NCI-H1417 treated with DMSO at 0.1 percent for 48 hours (cell line): ENCODE measurements at places on chromosomes 13 and 19.
A peak's percentile ranks its signal among the peaks of the same experiment; 100 is the strongest.

GRCh38 chr19:14146789-14147216 lies 10.4 kb upstream of the ASF1B start:
- no peak for DNase-seq

DNA sequence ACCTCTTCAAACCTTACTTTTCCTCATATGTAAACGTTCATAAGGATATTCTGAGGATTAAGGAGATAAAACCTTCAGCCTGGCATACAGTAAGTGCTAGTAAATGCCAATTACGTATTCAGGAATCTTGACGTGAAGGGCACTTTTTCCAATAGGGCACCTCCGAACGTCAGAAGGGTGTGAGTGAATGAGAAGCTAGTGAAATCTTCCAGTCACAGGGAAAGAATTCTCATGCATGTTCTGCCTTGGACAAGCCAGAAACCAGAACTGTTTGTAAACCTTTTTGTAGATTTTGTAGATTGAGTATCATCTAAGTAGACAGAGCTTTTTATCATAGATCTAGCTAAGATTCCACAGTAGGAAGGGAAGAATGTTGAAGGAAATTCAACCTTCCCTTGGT lies 16.5 kb downstream of the DGKH start:
- no peak for DNase-seq

DNA sequence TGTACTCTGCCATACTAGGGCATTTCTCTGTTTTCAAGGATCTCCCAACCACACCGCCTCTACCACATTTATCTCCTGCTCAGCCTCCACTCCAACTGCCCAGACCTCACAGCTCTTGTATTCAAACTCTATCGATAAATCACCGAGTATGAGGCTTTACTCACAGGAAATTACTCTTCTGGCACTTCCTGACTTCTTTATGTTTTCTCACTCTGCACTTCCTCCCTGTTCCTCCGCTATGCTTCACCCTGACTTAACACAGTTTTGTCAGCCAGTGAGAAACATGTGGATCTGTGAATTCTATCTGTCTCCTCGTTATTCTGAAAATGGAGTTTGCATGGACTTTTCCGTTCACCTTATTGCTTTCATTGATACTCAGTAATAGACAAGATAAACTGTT lies 2.6 kb upstream of the CARD8 start:
- DNase-seq, result no peak

DNA sequence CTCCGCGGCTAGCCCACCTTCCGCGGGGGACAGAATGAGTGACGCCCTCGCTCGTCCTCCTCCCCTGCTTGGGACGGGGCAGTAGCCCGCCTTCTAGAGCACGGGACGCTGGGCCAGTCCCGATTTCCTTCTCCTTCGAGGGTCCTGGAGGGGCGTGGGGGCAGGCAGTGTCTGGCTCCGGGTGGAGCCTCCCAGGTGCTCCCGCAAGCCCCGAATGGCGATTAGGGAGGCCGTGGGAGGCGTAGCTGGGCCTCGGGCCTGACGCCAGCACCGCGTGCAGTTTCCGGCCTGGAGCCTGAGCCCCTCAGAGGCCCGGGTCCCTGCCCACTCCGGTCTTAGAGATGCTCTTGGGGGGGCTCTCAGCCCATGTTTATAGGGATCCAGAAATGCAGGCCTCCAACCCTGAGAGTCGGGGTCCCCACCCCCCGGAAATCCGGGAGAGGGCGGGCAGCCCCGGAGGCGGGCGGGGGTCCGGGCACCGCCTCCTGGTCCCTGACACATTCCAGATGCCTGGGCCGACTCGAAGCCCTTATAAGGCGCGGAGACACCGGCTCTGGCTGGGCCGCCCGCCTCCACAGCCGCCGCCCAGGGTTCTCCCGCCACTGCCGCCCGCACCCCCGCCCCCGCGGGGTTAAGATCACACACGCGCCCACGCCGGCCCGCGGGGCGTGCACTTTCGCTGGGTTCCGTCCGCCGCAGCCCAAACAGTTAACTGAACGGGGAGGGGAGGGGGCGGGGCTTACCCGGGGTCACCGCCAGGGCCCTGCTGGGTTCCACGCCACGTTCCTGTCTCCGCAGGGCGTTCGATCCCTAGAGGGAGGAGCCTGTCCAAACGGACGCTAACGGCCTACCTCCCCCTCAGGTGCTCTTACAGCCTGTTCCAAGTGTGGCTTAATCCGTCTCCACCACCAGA lies 1.5 kb downstream of the MYADM start:
- no peak for DNase-seq

- no peak for DNase-seq
These were observed 72.1 kb downstream of the KLF12 start for GRCh38 chr13:74061926-74062595.

DNA sequence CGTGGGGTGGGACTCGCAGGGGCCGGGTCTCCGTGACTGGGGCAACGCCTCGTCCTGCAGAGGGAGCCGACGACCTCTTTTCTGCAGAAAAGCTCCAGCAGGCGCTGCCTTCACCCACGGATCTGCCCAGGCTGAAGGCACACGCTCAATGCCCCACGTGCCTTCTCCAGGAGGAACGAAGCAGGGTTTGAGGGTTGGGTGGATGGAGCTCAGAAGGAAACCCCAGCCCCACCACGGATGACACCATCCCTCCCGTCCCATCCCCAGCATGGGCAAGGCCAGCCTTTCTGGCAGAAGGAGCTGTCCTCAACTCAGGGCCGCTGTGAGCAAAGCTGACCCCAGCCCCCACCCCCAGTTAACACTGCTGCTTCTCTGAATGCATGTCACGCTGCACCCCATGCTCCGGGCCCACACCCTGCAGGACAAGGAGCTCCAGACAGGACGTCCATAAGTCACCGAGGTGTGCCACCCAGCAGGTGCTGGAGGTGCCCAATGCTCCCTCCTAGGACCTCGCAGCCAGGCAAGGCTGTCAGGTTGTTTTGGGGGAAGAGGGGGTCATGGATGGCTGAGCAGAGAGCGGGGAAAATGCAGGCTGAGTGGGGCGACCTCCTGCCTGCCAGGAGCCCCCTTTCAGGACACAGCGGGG lies 7.4 kb downstream of the C19orf25 start:
- DNase-seq, result no peak

- DNase-seq, result peak; percentile 48
These were observed 203.1 kb upstream of the EDNRB start for GRCh38 chr13:78121459-78122348.

- DNase-seq, result no peak
These were observed 244.4 kb upstream of the MAB21L1 start for GRCh38 chr13:35720690-35721554.

DNA sequence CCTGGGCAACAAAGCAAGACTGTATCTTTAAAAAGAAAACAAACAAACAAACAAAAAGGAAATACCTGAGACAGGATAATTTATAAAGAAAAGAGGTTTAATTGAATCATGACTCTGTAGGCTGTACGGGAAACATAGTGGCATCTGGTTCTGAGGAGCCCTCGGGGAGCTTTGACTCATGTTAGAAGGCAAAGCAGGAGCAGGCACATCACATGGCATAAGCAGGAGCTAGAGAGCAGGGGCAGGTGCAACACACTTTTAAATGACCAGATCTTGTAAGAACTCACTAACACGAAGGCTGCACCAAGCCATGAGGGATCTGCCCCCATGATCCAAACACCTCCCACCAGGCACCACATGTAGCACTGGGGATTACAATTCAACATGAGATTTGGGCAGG lies 13.2 kb upstream of the OR10H2 start:
- no peak for DNase-seq

DNA sequence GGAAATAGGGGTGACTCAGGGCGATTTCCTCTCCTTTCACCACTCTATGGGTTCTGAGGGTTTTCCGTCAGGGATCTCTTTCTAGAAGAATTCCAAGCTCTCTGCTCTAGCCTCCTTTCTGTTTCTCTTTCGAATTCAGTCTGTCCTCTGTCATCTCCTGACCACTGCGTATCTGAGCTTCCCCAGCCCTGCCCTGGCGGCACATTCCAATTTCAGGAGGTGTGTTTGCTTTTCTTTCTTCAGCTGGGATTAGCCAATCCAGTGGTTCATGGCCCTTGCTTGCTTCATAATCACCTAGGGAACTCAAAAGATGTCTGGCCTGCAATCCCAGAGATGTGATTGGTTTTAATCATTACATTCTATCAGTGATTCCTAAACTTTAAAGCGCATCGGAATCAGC lies 9.4 kb downstream of the IFNL2 start:
- DNase-seq, result no peak

DNA sequence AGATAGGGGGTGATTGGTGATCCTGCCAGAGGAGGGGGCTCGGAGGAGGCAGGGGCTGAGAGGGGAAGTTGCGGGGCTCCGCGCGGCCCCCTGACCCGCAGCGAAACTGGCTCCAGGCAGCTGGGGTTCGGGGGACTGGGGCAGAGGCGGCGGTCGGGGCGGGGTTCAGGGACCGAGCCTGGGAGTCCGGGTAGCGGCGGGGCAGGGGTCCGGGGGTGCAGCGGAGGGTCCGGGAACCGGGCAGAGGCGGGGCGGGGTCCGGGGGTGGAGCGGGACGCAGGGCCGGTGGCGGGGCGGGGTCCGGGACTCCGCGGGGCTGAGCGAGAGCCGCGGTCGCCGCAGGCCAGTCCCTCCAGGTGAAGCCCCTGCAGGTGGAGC lies 1.2 kb downstream of the MADCAM1 start:
- DNase-seq, result no peak

GRCh38 chr19:40610396-40611064 lies 9.4 kb downstream of the LTBP4 start:
- no peak for DNase-seq

GRCh38 chr13:20389696-20390525 lies 135.7 kb downstream of the CRYL1 start:
- DNase-seq, result no peak

DNA sequence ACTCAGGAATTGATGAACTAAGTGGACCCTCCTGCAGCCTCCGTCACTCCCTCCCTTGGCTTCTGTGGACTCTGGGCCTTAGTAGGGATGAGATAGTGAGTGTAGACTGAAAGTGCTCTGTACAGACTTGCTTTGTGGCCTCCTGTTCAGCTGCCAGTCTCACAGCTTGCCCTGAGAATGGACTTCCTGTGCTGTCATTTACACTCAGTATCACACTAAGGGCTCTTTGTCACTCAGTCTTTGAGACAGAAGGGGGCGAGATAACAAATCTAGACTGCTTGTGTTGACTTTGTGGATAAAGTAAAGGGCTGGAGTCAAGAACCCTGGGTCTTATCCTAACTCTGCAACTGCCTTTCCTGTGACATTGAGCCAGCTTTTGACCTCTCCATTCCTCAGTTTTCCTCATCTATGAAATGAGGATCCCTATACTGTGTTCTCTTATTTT lies 21.0 kb upstream of the SPRY2 start:
- DNase-seq, result no peak

DNA sequence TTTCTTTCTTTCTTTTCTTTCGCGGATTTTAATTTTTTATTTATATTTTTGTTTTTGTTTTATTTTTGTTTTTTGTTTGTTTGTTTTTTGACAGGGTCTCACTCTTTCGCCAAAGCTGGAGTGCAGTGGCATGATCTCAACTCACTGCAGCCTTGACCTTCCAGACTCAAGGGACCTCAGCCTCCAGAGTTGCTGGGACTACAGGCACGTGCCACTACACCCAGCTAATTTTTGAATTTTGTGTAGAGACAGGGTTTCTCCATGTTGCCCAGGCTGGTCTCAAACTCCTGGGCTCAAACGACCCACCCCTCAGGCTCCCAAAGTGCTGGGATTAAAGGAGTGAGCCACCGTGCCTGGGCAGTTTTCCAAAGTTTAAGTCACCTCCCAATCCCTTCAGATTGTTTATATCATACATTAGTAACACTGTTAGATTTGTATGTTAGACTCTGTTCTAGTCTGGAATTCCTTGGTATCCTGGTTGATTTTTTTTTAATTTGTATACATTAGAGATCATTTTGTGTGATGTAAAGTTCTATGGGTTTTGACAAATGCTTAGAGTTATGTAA lies 597.3 kb downstream of the DCT start:
- DNase-seq, result no peak

DNA sequence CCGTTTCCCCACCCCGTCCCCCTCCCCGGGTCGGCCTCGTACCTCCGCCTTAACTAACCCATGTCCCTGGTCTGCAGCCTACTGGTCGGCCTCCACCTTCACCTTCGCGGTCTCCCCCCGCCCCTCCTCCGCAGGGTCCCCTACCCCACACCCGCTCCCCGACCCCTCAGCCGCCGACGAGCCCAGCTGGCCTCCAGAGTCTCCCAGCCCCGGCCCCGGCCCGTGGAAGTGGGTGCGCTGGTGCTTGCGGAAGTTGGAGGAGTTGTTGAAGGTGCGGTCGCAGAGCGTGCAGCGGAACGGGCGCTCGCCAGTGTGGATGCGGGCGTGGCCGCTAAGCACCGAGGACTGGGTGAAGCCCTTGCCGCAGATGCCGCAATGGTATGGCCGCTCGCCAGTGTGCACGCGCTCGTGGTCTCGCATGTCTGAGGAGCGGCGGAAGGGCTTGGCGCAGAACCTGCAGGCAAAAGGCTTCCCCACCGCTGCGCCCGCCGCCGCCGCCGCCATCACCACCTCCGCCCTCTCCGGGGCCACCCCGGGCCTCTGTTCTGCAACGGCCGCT lies 2.6 kb downstream of the ZNF784 start:
- DNase-seq, result no peak

GRCh38 chr13:110820322-110820721 lies 94.5 kb downstream of the ANKRD10 start:
- peak; percentile 41 for DNase-seq
